T-helper 22 cell (primary cell): ENCODE measurements at places on chromosomes 1 and 21.

DNA sequence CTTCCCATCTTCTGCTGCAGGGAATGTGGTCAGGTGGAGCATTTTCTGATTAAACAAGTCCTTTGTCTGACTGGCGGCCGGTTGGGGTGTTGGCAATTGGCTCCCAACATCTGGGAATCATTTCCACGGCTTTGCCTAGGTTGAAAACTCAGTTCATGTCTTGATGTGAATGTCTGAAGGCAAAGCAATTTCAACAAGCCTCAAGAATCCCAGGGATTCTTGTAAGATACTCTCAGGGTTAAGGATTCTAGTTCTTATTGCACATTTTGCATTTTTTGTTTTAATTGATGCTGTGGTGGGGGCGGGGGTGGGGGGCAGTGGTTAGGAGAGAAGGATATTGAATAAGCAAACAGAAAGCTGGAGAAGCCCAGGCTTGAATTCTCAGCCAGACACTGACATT is 273.9 kb downstream of the KIF26B start:
- DNase-seq: no peak

DNA sequence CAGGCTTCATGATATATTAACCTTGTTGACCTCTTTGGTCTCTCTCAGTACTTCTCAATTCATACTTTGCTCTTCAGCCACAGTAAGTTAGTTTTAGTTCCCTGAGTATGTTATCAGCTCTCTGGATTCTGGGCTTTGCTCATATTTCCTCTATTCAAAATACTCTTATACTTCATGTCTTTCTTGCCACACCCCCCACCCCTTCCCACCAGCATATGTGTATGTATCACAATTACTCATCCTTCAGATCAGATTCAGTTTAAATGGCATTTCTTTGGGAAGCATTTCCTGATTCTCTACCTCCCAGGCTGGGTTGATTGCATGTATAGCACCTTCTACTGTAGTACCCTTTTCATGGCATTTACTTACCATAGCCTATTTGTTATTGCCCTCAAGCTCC is 28.3 kb downstream of the SLC30A7 start:
- no peak for DNase-seq

- no peak for DNase-seq
Measured at GRCh38 chr1:166612886-166613285, 226.4 kb upstream of the POGK start.

GRCh38 chr1:78620666-78621065 is 418 bp downstream of the IFI44L start:
- no peak for DNase-seq

DNA sequence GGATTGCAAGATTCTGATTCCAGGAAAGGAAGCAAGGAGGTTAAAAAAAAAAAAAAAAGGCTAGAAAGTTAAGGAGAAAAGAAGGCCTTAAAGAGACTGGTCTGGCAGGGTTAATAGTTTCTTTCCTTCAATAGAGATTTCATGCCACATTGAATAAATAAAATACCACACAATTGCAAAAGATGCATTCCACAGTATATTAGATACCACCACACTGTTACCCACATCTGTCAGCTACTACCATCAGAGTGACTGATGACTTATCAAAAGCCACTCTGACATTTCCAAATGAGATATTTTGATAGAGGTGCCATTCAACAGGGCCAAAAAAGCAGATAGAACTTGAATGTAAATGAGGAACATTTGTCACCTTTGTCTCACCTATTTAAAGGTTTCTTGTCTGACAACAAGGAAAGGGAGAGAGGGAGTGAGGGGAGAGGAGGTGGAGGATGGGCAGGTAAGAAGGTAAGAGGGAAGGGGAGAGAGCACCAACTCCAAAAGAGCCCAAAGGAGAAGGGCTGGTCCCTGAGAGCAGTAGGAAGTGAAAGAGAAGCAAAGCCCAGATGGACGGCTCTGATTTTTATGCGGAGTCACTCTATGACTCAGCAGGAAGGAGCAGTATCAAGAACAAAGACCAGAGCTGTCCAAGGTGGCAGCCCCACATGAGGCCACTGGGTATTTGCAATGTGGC is 38.3 kb downstream of the LRRN2 start:
- DNase-seq: no peak

GRCh38 chr1:41661428-41662060 is 177.1 kb upstream of the EDN2 start:
- no peak for DNase-seq

GRCh38 chr1:1418464-1419362 is 2.4 kb downstream of the ANKRD65 start:
- DNase-seq: no peak

DNA sequence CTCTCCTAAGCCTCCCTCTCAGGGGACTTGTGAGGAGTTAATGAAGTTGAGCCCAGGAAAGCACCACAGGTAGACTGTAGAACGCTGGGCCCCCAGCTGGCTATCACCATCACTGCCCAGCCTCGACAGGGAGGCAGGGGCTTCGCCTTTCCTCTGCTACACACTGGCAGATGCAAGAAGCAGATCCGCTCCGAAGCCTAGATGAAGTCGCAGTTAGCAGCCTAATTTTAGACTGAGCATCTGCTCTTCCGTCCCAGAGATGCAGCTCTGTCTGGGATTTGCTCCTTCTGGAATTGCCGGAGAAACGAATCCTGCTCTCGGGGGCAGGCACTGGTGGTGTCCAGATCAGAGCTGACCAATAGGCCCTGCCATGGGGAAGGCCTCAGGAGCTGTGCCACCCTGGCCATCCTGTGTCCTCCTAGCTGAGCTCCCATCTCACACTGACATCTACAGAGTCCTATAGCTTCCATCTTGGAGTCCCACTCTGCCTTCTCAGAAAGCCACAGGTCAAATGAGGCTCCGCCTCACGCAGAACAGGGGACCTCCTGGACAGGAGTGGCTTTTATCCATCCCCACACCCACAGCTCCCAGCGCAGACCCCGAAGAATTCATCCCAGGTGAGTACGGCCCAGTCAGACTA is 186.8 kb upstream of the EDN2 start:
- DNase-seq: no peak

GRCh38 chr1:43961692-43962091 is 8.1 kb upstream of the DPH2 start:
- DNase-seq: no peak

DNA sequence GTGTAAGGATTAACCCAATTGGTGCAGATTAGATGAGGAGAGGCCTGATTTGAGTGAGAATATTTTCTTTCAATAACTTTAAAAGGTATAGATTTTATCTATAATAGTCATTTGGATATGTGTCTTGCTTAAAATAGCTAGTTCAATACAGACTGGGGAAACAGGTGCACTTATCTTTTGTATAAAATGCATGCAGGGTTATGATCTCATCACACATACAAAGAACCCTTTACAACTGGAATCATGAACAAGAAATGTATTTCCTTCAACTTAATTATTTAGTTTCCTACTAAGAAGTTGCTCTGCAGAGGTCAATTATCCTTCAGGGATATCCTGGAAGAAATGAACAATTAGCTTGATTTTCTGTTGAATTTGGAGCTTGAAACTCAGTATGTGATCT is 259.6 kb downstream of the PTBP2 start:
- DNase-seq: no peak

DNA sequence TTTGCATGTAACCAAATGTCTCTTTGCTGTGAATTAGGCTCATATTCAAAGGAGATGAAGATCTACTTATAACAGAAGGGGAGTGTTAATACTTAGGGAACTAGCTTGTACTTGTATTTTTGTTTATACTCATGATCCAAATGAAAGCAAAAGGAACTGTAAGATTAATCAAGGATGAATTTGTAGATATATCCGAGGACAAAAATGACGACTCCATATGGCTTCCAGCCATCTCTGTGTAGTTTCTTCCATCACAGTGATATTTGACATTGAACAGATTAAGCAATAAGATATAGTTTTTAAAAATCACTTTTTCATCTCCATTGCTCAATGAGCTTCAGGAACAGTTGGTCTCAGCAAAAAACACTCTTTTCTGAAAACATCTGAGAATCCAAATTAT is 257.4 kb upstream of the CAMK1G start:
- DNase-seq: no peak

DNA sequence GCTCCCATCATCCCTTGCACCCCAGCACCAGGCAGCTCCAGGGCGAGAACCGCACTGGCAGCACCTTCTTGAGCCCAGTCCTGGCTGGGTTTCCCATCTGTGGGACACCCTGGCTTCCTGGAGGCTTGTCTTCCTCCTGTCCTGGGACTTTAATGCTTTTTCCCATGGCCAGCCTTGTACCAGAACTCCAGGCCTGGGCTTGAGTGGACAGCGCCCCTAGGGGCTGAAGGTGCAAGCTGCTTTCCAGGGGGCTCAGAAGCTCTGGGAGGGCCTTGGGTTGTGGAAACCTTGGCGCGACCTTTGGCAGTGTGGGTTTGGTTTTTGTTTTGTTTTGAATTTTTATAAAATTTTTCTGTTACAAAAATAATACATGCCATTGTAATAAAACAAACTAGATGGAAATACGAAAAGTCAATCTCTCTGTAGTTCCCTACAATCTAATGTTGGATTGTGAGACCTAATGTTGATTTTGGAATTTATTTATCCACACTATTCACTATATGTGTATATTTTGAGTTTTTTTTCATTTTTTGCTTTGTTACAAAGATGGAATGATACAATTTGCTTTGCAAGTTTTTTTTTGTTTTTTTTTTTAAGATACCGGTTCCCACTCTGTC is 33.8 kb upstream of the RPL11 start:
- no peak for DNase-seq

DNA sequence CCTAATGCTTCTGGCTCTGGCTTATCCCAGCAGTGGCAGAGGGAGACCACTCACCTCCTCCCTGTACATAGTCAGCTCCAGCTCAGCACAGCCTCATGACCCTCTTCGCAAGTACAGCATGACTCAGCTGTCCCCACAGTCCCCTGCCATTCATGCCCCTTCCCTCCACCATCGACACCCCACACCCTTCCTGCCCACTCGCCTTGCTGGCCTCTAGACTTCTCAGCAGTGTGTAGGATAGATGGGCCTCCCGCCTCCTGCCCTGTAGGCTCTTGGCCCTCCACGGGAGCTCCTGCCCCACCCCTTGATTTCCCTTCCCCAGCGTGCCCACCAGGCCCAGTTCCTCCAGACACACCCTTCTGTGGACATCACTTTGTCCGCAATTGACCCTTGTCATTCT is 9.8 kb downstream of the NPR1 start:
- no peak for DNase-seq

DNA sequence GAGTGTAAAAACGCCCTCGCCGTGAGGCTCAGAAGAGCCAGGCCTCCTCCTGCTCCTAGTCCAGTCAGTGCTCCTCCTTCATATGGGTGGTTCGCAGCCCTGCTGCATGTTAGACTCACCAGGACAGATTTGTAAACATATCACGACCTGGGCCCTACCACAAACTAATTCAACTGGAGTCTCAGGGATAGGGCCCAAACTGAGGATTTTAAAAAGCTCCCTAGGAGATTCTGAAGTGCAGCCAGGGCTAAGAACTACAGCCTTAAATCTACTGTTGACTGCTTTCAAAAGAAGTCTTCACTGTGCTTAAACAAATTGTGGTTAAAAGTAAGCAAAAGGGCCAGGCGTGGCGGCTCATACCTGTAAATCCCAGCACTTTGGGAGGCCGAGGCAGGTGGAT is 57.0 kb downstream of the CAMTA1 start:
- no peak for DNase-seq

DNA sequence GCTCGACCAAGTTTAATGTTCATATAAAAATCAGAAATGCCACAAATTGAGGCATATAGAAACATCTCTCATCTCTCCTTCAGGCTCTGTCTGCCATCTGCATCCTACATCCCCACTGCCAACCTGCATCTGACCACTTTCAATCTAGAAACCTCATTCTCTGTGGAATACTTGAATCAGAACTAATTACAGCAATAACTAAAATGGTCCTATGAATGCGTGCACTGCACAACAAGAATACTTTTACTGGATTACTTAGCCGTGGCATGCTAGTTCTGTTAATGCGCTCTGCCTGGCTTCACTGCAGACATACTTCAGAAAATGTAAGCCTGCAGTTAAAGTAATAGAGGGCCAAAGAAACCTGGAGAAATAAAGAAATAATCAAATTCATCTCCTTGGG is 89.8 kb upstream of the NR5A2 start:
- DNase-seq: no peak

- DNase-seq: peak; percentile 99
Measured at GRCh38 chr1:151790071-151790939, at the start of gene TDRKH. Gene TDRKH, minus strand, starts transcription at chr1:151790500. Its CDS starts 7,478 bp downstream, at chr1:151783022.

DNA sequence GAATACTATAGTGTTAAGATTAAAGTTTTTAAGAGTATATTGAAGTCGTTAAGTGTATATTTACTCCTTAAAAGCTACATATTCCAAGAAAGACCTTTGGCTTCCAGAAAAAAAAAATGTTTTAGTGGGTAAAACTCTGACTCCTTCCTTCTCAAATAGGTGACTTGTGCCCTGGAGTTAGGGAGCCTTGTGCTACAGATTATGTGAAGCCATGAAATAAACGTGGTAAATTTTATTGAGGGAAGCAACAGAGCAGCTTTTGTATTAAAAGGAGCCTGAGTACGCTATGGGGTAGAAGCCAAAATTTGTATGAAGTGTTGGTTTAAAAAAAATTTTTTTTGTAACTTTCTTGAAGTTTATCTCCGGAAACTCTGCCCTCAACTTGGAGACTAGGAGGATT is 994 bp downstream of the RO60 start:
- no peak for DNase-seq

DNA sequence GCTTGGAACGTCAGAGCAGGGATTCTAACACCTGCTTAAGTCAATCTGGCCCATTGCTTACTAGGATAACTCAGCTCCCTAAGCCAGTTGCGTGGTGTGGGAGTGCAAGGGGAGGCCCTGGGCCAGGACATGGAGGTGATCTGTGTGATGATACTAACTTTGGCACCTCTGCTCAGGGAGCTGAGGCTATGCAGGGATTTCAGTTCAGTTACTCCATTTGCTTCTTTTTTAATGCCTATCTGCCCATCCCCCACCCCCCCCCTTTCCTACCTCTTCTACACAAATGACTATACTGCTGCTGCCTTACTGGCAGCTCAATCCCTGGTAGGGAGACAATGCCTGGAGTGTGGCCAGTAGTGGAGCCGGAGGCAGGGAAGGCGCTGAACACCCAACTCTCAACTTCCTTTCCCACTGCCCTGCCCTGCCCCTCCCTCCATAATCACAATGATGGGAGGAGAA is 19.5 kb downstream of the INKA2 start:
- DNase-seq: no peak

DNA sequence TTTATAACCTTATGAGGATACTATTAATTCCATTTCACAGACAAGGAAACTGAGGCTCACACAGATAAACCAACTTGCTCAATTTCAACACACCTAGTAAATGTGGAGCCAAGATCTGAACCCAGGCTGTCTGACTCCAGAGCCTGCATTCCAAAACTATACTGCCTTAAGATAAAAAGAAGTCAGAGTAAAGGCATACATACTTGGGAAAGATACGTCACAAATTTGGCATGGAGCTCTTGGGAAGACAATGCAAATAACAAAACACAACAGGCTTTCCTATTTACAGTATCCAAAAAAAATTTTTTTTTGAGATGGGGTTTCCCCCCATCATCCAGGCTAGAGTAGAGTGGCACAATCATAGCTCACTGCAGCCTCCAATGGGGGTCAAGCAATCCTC is 5.9 kb downstream of the AKT3 start:
- no peak for DNase-seq
